ENCODE measurements at places on chromosomes 16 and 17.

- DNase-seq = no peak
These were observed 390.0 kb downstream of the CDH11 start for GRCh38 chr16:64731891-64732290.

DNA sequence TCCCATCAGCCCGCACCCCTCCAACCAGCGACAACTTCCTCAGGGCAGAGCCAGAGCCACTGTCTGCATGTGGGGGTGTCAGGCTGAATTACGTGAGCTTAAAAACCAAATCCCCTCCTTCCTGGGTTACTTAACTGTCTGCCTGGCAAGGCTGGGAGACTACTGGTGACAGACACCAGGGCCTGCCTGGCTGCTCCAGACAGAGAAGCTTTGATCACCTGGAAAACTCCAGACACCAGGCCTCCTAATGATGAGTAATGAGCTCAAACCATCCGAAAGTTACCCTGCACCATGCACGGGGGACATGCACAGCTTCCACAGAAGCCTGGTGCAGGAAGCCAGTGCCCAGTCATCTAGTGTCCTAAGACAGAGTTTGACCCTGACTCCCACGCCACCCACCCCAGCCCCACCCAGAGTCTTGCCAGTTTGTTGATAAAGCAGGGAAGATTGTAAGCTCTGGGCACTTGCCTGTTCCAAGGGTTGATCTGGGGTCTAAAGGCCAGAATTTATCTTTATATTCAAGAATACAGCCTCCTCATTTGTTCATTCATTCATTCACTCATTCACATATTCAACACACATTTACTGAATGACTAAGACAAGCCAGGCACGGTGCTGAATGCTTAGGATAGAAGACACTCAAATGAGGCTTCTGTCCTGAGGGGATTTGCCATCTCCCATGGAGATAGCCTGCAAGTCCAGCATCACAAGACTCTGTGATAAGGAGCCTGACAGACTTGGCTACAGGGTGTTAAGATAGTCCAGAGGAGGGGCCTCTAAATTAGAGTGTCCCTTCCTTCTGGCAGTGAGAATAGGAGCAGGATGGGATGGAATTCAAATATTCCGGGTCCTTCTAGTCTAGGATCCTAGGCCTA lies 7.2 kb upstream of the CCDC182 start:
- no peak for DNase-seq

GRCh38 chr17:78899361-78900260 lies 3.4 kb downstream of the CEP295NL start:
- DNase-seq = no peak

- no peak for DNase-seq
These were observed at the start of gene NR1D1 for GRCh38 chr17:40100419-40100668. Gene NR1D1 (minus strand): TSS chr17:40100589. CDS start chr17:40100094, 495 bp downstream.

GRCh38 chr17:71363661-71364060 lies 757.2 kb upstream of the SOX9 start:
- DNase-seq = no peak

DNA sequence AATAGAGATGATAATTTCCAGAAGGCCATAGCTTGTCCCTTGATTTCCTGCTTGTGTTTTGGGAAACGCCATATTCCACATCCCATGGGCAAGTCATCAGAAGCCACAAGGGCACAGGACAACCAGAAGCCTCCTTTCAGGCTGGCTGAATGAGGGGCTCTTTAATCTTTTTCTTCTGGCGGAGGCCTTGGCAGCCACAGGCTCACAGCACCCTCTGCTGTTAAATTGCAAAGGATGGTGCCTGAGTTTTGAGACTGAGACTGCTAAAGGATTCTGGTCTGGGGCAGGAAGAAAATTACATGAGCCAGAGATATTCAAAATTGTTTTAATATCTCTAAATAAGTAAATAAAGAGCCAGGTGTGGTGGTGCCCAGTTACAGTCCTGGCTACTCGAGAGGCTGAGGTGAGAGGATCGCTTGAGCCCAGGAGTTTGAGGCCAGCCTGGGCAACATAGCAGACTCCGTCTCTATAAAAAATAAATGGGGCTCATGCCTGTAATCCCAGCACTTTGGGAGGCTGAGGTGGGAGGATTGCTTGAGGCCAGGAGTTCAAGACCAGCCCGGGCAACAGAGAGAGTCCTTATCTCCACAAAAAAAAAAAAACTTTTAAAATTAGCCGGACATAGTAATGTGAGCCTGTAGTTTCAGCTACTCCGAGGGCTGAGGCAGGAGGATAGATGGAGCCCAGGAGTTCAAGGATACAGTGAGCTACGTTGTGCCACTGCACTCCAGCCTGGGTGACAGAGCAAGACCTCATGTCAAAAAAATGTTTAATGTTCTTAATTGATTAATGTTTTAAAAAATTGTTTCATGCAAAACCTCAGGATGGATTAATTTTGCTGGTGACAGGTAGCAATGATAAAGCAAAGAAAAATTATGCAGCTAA lies 26.3 kb downstream of the AARSD1 start:
- no peak for DNase-seq

GRCh38 chr16:2237493-2238149 lies 1.4 kb downstream of the DNASE1L2 start:
- no peak for DNase-seq

GRCh38 chr17:82399041-82399441 lies 19.1 kb upstream of the HEXD start:
- no peak for DNase-seq

DNA sequence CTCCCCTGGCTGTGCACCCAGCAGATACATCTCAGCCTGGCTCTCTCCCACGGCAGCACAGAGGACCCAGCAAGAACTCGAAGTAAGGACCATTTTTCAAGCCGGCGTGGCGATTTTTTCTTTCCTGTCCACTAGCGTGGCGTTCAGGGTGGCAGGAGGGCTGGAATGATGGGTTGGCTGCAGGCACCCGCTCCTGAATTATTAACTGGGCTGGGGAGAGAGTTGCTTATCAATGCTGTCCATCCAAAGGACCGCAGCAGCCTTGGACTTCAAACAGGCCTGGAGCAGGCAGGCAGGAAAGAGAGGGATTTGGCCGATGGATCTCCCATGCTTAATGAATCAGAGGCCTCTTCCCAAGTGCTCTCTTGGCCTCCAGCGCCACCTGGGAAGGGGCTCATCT lies 7.0 kb downstream of the C16orf82 start:
- no peak for DNase-seq

DNA sequence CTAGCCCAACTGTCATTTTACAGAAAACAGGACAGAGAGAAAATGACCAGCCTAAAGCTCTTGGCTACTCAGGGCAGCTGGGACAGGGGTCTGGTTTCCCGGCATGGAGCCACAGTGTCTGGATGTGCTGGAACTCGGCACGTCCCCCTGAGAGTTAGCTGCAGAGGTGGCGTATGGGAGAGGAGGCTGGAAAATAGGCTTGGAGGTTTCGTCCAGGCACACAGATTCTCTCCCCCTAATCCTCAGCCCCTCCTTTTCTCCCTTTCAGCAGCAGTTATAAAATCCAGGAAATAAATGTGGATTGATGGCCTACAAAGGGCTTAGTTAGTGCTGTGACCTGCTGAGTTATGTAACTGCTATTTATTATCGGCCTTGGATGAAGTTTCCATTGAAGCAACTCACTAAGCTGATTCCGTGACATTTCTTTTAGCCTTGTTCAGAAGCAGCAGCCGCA lies 89.5 kb upstream of the TOB1 start:
- DNase-seq = no peak

DNA sequence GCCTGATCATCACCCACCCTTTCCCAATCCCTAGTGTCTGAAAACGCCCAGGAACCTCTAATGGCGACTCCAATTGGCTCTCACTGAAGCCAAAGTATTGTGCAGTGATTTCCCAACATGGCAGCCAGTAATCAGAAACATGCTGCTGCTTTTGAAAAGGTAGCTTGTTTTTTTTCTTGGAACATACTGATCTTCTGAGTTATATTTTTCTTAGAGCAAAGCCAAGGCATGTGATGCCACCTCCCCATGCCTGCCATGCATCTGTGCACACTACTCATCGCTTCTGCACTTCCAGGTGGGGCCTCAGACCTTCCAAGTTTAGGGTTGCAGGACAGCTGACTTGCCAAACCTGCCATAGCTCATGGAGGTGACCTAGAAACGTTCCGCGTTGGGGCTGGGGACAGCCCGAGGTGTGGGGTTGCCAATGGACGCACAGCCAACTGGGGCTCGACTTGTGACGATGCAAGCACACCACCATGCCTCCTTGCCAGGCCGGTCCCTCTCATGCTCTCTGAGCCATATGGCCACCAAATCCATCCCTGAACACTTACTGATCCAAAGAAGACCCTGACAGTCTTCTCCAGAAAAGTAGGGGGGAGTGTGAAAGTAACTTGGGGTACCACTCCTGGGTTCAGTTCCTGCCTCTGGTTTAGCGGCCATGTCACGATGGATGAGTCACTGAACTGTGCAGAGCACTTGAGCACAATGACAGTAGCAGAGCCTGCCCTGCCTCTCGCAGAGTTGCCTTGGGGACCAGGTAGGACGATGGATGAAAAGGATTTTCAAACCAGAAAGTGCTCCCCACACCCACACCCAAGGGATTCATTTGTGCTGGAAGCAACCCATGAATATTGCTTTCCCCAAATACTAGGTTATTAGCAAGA lies 155.7 kb downstream of the CCDC182 start:
- no peak for DNase-seq

DNA sequence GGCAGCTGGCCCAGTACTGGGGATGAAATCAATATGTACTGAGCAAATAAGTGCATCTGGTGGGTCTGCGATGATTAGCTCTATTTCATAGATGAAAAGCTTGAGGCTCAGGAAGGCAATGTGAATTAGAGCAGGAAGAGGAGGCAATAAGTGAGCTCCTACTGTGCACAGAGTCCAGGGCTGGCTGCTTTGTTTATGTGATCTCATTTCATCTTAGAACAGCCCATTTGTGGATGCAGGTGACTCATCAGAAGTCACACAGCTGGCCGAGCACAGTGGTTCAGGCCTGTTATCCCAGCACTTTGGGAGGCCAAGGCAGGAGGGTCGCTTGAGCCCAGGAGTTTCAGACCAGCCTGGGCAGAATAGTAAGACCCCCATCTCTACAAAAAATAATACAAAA lies 7.1 kb downstream of the TMEM114 start:
- no peak for DNase-seq

GRCh38 chr17:65952586-65952985 lies 239.3 kb downstream of the CEP112 start:
- DNase-seq = no peak

- no peak for DNase-seq
These were observed 8.2 kb downstream of the CIITA start for GRCh38 chr16:10885246-10885645.

DNA sequence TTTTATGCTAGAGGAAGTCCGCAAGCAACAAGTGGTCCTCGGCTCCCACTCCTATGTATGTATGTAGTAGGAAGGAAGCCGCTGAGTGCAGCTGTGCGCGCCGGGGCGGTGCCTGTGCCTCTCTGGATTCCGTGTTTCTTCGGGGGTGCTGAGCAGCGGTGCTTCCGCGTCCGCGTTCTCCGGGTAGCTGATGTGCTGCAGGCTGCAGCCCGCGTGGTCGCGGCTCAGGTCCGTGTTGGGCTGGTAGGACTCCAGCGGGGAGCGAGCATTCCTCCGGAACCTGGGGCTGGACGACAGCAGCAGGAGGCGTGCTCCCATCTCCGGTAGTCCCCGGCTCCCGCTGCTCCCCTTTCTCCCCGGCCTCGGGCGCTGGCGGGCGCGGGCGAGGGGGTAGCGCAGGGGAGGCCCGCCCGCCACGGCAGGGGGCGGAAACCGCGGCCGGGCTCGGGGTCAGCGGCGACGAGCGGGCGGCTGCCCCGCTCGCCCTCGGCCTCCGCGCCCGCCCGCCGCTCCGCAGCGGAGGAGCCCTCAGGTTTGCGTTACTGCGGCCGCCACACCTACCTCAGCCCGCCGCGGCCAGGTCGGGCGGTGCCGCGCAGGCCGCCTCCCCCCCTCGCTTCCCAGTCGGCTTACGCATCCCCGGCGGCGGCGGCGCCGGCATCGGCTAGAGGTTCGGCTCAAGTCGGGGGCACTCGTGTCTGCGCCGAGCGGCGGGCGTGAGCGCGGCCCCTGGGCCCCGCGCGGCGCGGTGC lies 487 bp downstream of the C17orf67 start:
- peak; percentile 62 for DNase-seq

GRCh38 chr16:86018941-86019340 lies 120.0 kb downstream of the IRF8 start:
- no peak for DNase-seq

- no peak for DNase-seq
These were observed 5.0 kb upstream of the ARHGAP27 start for GRCh38 chr17:45437465-45438283.

GRCh38 chr17:38616361-38616760 lies 10.6 kb upstream of the SRCIN1 start:
- DNase-seq = no peak

DNA sequence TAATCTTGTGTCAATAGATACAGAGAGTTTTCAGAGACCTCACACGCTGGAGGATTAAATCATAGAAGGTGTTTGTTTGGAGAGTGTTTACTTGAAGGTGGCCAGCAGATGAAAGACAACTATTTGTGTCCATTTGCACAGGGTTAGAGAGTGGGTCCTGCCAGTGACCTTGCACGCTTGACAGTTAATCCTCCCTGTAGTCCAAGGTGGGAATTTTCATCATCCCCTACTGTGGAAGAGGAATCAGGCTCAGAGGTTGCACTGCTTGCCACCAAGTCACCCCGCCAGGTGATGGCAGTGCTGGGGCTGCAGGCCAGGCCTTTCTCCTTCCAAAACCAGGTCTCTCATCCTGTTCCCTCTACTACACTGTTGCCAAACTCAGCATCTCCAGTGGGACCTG lies 12.3 kb downstream of the CDH1 start:
- no peak for DNase-seq

- no peak for DNase-seq
These were observed 18.5 kb upstream of the CPSF4L start for GRCh38 chr17:73280191-73280590.

- no peak for DNase-seq
These were observed 1.8 kb upstream of the RHBDF1 start for GRCh38 chr16:74051-74746.

GRCh38 chr16:16096121-16096857 lies 127.0 kb downstream of the ABCC6 start:
- DNase-seq = no peak

DNA sequence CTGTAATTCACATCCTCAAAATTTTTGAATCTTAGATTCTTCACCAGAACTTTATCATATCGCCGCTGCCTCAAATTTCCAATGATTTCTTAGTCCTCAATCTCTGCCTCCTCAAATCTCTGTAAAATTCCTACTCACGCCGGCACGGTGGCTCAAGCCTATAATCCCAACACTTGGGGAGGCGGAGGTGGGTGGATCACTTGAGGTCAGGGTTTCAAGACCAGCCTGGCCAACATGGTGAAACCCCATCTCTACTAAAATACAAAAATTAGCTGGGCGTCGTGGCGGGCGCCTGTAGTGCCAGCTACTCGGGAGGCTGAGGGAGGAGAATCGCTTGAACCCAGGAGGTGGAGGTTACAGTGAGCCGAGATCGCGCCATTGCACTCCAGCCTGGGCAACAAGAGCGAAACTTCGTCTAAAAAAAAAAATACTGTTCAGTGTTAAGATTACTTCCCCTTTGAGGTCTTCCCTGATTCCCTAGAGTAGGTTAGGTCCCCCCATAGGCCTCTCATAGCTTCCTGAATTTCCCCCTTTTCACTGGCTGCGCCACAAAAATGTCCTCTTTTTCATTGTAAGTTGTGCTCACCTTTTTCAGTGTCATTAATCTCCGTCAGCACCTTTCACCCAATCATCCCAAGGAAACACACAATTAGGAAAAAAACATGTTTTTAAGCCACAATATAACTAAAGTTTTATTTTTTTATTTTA lies 919 bp upstream of the CBX1 start:
- no peak for DNase-seq

Measured in stimulated activated CD8-positive, alpha-beta memory T cell treated with anti-CD3 and anti-CD28 coated beads, Interleukin-7, amount 100 ng/mL, for 4 hours (primary cell).